ENCODE measurements at places on chromosomes 16 and 17.

DNA sequence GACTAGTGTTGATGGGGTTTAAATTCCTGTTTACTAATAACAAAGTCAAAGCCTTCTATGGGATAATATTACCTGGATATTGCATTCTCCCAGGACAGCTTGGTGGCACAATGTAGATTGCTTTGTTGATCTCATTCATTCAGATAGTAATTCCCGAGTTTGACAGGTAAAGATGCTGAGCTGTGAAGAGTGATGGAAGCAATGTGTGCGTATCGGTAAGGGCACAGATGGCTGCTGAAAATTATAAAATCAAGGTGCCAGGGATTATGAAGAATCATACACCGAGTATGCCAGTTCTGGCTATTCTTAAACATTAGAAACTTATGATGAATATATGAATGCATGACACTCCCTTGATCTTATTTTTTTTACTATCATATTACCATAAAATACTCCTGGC is 100.6 kb upstream of the CNTNAP4 start:
- DNase-seq, result no peak

DNA sequence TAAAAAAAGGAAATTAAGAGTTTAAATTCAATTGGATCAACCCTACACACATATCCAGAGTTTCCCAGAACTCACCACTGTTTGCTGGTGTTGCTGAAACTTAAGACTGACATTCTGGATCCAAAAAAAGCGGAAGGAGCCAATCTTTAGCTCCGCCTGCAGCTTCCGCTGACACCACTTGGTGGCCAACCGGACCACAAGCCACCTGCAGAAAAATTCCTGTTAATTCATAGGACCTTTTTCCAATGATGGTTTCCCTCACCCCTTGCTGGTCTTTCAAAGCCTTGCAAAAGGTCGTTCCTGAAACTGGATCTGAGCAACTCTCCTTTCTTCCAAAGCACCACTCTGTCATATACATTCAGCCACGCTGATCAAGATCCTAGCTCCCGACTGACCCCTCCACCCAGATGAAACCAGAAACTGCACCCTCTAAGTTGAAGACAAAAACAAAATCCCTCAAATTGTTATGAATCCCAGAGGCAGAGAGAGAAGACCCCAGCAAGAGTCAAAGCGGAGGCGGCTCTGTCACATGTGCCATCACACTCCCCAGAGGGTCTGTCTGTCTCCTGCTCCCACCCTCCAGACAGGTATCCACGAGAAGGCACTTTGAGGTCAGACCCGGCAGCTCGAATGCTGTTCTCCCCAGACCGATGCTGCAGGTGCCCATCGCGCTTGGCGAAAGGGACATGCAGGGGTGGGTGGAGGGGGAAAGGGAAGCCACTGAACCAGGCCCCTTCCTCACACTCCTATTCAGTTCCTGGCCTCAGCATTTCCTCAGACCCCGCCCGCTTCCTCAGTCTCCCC is 773 bp downstream of the BLTP2 start:
- DNase-seq, result peak; percentile 91

DNA sequence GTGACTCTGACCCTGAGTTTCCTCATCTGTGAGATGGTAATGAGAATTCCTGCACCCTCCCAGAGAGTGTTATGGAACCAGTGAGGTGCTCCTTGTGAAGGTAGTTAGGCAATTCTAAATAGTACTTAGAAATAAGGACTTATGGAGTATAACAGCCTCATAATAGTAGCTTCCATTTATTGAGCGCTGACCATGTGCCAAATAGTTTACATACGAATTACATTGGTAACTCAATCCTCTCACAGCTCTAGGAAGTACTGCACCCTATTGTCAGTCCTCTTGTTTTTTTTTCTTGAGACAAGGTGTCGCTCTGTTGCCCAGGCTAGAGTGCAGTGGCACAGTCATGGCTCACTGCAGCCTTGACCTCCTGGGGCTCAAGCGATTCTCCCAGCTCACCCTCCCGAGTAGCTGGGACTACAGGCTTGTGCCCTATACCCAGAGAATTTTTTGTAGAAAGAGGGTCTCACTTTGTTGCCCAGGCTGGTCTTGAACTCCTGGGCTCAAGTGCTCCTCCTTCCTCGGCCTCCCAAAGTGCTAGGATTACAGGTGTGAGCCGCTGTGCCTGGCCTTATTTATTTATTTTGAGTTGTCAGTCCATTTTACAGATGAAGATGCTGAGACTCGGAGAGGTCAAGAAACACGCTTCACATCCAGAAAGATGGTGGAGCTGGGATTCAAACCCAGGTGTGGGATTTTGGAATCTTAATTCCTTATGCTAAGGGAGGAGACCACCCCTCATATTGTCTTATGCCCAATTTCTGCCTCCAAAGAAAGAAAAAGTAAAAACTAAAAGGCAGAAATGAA is 2.9 kb downstream of the TNS4 start:
- DNase-seq, result no peak

DNA sequence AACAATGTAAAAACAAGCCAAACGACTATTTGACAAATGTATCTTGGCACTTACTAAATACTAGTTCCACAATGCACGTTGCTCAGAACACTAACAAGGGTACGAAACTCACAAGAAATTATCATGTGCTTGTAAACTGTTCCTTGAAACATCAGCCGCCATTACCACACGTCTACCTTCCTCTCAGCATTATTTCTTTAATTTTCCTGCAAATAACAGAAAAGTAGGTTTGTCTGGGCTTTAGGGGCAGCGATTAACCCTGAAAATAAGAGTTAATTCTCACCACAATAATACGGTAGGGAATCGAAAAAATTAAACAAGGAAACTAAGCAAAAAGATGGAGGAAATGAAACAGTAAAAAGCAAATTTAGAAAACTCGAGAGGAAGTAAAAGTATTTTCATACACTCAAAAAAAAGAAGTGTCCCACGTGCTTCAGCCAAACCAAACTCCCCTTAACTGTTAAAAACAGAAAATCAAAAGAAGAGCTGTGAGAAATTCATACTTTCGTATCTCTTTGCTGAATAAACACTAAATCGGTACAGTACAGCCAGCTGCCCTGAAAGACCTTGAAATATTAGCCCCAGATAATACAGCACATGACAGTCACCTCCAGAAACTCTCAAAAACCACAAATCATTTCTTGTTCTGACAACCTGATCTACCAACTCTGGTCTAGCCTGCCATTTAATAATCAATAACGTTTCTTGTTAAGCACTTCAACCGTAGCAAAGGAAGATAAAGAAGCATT is 1.2 kb downstream of the ARHGAP17 start:
- peak; percentile 36 for DNase-seq

DNA sequence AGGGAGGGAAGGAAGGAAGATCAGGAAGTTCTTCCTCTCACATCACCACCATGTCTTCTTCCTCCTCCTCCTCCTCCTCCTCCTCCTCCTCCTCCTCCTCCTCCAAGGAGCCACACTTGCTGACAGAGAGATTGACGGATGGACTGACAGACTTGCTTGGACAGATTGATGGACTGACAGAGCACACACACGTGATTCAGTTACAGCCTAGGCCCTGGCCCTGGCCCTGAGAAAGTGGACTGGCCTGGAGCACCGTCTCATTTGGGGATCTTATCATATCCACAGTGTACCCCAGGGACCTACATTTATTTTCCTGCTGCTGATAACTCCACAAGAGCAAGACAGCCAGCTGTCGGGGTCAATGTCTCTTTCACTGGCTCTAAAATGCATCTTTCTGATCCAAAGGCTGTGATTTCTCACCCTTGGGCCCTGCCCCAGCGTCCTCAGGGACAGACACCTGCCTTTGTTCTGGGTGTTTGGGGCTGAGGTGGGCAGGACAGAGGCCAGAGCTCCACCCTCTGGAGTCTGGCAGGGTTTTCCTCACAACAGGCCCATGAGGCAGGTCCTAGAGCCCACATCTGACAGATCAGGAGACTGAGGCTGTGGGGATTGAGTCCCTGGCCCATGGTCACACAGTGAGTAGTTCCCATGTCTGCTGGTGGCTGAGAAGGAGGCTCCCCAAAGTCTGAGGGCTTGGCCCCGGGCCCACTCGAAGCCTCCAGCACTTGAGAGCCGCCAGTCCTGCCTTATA is 2.3 kb upstream of the P2RX1 start:
- no peak for DNase-seq

GRCh38 chr17:43330876-43331639 is 67.7 kb upstream of the ARL4D start:
- peak; percentile 42 for DNase-seq

DNA sequence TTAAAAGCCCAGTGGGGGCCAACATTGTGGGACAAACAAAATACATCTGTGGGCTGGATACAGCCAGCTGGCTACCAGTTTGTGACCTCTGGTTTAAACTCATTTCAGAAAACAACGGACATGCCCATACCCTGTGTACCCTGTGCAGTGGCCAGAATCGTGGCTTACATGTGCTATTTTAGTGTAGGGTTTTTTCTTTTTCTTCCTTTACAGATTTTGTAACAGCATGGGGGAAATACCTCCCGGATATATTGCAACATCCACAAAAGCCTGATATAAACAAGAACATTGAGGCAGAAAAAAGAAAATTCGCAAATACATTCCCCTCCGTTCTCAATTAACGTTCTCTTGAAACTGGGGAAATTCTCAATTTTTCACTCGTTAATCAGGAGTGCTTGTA is 7.3 kb downstream of the HS3ST4 start:
- DNase-seq, result no peak

- DNase-seq, result no peak
These were observed 47.9 kb downstream of the CYLD start for GRCh38 chr16:50789757-50790156.

GRCh38 chr16:70257391-70257790 is 5.7 kb upstream of the EXOSC6 start:
- DNase-seq, result no peak

All from hematopoietic multipotent progenitor cell treated with erythropoietin and hydrocortisone succinate and interleukin-3 and kit ligand, for 4 days (in vitro differentiated cells).